NCI-H1436 (cell line): ENCODE measurements at places on chromosomes 2 and 18.
A peak's percentile ranks its signal among the peaks of the same experiment; 100 is the strongest.

DNA sequence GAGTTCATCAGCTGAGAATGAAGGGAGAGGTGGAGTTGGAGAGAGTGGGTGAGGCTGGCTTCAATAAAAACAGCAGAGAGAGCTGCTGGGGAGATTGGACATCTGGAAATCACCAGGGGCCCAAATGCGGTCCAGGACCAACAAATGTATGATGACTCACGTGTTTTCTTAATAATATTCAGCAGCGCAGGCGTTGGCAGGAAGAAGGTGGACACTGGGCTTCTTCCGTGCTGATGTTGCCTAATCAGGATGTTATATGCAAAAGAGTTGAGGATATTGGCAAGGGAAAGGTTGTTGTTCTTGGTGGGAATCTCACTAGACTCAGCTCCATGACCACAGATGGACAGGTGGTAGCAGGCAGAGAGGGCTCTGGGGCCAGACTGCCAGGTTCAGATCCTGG, 12.8 kb upstream of the PLA2R1 start:
- no peak for DNase-seq

DNA sequence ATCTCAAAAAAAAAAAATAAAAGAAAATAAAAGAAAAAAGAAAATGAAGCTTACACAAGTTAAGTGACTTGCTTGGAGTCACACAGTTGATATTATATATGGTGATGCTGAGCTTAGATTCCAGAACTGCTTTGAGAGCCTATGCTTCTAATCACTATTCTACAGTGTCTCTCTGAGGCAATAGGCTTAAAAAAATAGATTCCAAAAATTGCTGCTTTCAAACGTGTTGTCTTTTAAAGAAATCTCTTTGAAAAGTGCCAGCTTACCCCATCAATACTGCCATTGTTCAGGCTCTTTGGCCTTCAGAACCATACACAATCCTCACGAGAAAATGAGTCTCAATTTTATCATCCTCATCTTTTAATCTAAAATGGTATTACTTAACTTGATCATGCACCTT, 102.6 kb downstream of the CDK15 start:
- DNase-seq: no peak

DNA sequence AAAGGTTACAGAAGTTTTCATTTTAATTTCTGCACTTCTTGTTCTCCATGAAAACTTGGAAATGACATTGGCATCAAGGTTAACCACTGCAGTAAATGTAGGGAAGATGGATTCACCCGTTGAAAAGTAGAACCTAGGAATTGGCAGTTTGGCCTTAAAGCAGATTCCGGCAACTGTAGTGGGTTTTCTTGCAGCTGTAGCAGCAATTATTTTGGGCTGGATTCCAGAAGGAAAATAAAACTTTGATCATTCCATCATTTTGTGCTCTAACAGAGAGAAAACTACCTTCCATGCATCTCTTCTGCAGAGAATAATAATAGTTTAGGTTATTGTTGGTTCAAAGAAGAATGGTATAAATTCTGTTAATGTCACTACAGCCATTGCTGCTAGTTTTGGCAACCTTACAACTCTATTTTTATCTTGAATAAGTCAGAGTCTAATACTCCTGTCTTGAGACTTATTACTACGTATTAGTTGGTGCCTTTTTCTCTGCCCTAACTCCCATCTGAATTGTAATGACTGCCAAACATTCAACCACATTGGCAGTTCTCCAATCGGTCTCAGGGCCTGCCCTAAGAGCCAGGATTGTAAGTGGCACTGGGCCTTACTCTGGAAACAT, 178.1 kb upstream of the PIEZO2 start:
- no peak for DNase-seq

GRCh38 chr2:33212151-33212550, 264.3 kb upstream of the RASGRP3 start:
- DNase-seq: no peak

DNA sequence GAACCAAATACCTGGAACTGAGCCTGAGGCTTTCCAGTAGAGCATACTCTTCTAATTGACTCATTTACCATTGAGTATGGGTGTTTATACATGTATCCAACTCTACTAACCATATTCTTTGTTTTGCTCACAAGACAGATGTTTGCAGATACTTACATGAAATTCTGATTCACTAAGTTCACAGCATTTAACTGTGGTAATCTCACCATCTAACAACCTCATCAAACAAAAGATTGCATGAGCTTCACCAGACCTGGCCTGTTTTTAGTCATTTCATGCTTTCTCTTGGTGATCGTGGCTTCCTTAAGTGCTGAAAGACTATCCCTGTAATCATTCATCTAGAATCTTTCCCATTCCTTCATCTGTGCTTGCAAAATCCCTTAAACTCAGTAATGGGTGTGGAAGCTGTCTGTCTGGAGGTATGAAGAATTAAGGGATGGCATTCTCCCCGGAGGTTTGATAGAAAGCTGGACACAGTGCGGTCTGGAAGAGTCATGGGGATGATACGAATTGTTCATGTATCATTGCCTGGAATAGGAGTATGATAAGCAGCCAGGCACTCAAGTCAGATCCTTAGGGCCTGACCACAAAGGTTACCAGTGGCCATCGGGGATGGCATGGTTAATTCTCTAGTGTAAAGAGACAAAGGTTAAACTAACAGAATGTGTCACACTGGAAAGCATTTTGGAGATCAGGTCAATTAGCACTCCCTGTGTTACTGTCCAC, 42.0 kb upstream of the IL1R1 start:
- no peak for DNase-seq

DNA sequence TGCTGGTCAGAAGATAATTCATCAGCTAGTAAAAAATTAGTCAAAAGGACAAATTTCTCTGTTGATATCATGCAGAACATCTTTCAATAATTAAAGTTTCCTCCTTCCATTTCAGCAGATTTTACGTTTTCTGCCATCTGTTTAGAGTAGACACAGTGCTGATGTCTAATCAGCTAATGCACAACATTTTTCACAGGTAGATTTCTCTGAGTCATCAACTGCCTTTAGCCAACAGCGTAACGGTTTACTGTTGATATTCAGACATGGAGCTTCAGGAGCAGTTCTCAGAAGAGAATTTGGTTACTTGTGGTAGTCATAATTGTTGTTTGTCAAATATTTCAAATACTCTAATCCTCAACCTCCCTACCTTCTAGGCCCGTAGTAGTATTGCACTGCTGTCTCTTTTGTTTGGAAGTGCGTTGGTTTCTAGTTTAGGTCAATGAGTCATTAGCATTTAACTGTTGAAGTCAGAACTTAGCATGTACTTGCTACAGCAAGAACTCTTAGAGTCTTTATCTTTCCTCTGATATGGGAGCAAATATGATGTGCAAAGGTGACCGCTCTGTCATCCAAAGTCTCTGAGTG, 86.8 kb upstream of the TFPI start:
- DNase-seq: no peak

- DNase-seq: no peak
These were observed 9.4 kb downstream of the BCL11A start for GRCh38 chr2:60544062-60544461.

GRCh38 chr2:229037621-229038020, 233.5 kb downstream of the PID1 start:
- no peak for DNase-seq

GRCh38 chr2:200274116-200275075, 32.1 kb upstream of the SPATS2L start:
- DNase-seq: peak; percentile 74

- DNase-seq: no peak
These were observed 182.2 kb downstream of the MYCN start for GRCh38 chr2:16122556-16122955.

DNA sequence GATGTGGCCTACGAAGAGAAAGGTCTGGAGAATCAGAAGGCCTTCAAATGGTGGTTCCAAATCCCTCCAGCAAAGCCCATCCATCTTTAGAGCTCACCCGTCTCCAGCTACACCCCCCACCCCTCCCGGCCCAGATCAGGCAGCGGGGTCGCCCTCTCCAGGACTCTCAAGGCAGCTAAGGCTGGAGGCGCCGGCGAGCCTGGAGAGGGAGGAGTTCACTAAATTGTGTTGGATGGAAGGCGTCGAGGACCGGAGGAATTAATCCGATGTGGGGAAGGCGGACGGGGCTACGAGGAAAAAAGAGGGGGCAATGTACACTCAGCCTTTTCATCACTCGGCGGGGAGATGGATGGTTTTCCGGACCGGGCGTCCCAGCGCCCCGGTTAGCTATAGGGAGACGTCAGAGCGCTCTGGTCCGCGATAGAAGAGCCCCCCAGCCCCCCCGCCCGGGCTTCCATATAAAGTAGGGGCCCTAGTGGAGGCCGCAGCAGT, at the start of gene GRP:
GRP (plus strand) TSS at position 487 of the 492 bp plus-strand sequence. CDS start 108 bp downstream, outside the sequence.
- no peak for DNase-seq

DNA sequence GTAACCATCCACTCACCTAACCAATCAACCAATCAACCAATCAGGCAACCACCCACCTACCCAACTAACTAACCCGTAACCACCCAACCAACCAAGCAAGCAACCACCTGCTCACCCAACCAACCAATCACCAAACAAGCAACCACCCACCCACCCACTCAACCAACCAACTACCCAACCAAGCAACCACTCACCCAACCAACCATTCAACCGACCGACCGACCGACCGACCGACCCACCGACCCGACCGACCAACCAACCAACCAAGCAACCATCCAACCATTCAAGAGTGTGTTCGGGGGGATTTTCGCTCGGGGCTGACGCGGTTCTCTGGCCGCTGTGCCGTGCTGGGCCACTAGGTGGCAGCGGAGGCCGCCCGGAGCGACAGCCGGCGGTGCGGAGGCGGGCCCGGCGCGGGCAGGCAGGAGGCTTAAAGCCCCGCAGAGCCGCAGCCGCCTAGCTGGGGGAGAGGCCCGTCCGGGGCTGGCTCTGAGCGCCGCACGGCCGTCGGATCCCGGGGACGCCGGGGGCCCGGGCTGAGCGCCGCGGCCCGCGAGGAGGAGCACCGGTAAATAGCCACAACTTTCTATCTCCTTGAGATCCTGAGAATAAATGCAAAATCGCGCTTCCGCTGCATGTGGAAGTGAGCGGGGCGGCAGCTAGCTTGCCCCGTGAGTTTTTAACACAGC, at the start of gene MC5R:
MC5R (plus strand) TSS at position 443 of the 689 bp plus-strand sequence. CDS start 1,617 bp downstream, outside the sequence.
- DNase-seq: peak; percentile 10

GRCh38 chr2:66850376-66850775, 415.5 kb downstream of the MEIS1 start:
- no peak for DNase-seq

- DNase-seq: peak; percentile 44
These were observed 649 bp downstream of the ESCO1 start for GRCh38 chr18:21599585-21600525.

GRCh38 chr2:227115761-227116160, 48.2 kb downstream of the COL4A4 start:
- DNase-seq: no peak

GRCh38 chr2:154694881-154695280, 3.6 kb upstream of the KCNJ3 start:
- DNase-seq: no peak

DNA sequence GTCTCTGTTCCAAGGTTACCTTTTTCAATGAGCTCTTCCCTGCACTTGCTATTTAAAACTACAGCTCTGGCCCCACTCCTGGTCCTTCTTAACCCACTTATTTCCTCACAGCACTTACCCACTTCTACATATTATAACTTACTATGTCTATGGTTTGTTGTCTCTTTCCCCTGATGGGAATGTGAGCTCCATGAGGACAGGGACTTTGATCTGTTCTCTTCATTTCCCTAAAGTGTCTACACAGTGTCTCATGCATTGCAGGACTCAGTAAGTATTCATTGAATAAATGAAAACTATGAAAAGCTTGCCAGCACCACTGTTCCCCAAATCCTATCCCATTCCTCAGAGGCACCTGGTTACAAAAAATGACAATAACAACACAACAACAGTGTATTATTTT, 18.3 kb upstream of the ACYP2 start:
- no peak for DNase-seq

DNA sequence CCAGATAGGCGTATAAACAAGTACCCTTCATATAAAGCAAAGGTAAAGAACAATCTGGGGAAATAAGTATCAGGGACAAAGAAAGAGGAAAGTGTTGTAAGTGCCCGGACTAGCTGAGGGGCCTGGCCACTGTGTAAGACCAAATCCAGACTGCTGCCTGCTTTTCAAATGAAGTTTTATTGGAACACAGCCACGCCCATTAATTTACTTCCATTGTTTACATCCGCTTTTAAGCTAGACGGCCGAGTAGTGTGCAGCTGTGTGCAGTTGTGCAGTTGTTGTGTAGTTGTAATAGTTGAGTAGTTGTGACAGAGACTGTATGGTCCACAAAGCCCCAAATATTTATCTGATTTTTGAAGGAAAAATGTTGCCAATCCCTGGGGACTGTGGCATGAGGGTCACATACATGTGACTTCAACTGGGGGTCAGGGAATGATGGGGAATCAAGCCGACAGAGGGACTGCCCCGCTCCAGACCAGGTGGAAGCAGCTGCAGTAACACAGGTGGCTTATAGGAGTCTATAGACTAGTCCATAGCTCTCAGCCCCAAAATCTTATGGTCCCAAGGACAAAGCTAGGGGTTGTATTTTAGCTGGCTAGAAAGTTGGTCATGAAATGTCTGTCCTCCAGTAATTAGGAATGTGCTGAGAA, 30.0 kb downstream of the FHL2 start:
- no peak for DNase-seq

DNA sequence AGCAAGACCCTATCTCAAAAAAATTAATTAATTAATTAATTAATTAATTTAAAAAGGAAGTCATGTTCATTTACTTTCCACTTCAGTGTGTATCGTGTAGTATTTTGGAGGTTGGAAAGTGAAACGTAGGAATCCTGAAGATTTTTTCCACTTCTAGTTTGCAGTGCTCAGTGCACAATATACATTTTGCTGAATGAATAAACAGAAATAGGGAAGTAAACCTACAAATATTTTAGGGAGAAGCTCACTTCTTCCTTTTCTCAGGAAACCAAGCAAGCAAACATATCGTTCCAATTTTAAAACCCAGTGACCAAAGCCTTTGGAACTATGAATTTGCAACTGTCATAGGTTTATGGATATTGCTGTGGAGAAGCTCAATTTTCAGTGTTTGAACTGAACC, 27.8 kb downstream of the SLC14A1 start:
- DNase-seq: no peak

- DNase-seq: no peak
These were observed 139.9 kb upstream of the MEX3C start for GRCh38 chr18:51337406-51337805.

DNA sequence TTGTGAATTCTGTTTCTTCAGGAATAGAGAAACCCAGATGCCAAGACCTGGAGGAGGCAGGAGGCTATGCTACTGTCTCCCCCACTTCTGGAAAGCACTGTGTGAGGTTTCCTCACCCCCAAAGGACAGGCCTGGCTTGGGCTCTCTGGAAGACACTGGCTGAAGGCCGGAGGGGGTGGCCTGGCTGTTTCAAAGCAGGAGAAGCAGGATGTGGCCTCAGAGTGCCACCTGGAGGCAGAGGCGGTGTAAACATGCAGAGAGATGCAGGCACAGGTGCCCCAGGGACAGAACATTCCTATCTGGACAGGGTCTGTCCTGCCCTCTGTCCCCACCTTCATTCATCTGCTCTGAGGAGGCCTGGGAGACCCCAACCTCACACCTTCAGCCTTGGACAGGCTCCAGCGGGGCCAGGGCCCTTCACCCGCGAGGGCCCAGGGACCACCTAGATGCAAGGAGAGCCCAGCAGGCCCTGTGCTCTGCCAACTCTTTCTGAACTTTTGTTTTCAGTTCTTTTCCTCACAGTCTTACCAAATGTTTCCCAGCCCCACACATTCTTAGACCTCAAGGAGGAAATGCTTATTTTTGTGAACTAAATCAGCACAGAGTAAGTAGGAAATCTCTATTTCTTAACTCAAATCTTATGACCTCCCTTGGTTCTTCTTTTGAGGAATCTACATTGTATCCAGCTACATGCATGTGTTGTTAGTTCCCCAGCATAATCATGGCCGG, 79.2 kb downstream of the LONRF2 start:
- DNase-seq: no peak
